HT1080 (cell line): ENCODE measurements at places on chromosomes 4 and X. TPM values are rescaled to one million over a fixed set of nuclear protein-coding genes. Genes with fewer than 3 reads are reported as not detected.

DNA sequence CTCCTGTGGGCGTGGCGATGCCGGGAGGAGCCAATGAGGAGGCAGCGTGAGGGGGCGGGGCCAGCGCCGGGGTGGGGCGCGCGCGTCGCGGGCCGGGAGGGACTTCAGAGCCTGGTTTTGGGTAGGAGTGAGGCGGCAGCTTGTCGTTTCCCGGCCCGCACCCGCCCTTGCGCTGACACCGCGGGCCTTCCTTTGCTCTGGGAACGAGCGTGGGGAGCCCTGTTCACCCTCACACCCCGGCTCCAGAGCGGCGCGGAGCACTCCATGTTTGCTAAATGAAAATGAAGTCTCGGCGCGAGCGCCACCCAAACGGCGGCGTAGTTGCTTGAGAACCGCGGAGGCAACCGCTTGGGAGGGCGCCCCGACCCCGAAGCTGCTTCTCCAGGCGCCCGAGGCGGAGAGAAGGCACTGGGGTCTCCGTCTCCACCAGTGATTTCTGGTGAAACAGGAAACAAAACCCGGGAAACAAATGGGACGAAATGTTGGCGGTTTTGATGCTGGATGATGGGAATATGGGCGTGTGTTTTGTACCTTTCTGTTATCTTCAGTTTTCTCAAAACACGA lies 497 bp upstream of the GRPEL1 start:
- no peak for DNase-seq

- no peak for DNase-seq
These were observed 194.0 kb upstream of the NUDT6 start for GRCh38 chr4:123116412-123116811.

- no peak for DNase-seq
These were observed 295.3 kb downstream of the GRID2 start for GRCh38 chr4:92599044-92599443.

GRCh38 chr4:90137555-90137954 lies 10.4 kb downstream of the CCSER1 start:
- DNase-seq: peak; percentile 13

DNA sequence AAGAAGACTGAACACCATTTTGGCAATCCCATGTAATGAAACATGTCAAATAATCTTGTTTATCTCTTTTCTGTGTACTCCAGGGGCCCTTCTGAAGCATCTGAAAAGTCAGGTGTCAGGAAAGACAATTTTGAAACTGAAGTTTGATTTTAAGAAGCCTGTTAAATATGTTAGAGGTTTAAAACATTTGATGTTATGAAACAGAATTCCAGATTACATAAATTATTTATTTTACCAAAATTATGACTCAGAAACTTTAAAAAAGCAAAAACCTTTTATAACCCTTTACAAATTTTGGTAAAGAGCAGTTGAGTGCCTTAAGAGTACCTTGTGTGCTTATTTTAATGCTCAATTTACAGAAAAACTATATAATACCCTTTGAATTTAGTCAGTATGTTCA lies 130.8 kb downstream of the PAPSS1 start:
- no peak for DNase-seq

DNA sequence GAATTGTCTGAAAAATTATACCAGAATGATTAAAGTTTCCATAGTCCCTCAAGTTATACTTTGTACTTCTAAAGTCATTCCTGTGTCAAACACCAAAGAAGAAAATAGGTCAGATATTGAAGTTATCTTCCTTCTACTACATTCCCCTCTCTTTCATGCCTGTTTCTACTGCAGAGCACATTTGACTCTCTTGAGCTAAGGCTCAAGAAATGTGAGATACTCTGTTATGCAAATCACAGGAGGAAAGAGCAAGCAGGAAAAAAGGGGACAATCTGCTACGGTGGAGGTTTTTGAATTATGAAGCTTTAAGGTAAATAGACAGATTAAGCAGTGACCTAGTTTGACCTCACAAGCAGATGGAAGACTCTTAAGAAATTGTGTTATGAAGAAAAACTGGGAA lies 198.9 kb upstream of the LDB2 start:
- no peak for DNase-seq

- peak; percentile 59 for DNase-seq
These were observed 23.5 kb upstream of the SYNPO2 start for GRCh38 chr4:118865091-118865708.

- DNase-seq: peak; percentile 14
These were observed 760.2 kb upstream of the AADAT start for GRCh38 chr4:170849969-170850368.

GRCh38 chr4:1900624-1901023 lies 29.4 kb downstream of the NSD2 start:
- no peak for DNase-seq

GRCh38 chrX:9880237-9880636 lies 86.9 kb upstream of the CLDN34 start:
- no peak for DNase-seq

GRCh38 chrX:49879656-49880277 lies 483 bp downstream of the USP27X start:
- no peak for DNase-seq

DNA sequence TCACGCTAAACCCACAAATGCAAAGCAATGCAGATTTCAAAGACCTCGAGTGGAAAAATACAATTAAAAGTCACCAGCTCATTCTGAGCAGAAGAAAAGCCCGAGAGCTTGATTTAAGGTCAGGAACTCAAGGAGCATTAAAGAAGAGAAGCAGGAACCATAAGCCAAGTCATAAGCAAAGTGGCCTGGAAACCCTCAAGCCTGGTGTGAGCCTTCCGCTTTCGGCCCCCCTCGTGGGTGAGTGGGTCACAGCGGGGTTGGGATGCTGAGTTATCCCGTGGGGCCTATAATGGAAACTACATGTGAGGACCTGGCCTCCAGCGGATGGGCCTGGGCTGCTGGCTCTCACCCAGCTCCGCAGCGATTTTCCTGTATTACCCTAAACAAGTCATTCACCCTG lies 504.3 kb downstream of the RAB28 start:
- no peak for DNase-seq

- DNase-seq: no peak
These were observed 27.5 kb upstream of the CXCL13 start for GRCh38 chr4:77578145-77578544.

- DNase-seq: no peak
These were observed 178.4 kb downstream of the NR3C2 start for GRCh38 chr4:148263802-148264201.

DNA sequence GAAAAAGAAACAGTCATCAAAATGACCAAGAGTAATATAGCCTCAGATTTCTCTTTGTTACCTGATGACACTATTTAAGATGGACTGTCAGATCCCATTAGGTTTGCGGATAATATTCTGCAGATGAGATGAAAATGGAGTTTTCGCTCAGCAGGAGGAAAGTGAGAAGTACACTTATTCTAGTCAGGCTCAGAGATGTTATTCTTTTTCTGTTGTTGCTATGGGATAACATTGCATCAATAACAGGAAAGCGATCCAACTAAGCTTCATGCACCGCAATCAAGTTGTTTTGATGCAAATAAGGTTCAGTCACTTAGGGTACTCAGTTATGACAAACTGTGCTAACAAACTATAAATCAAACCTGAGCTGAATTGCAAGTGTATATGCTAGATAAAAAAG lies 415.0 kb downstream of the CCSER1 start:
- DNase-seq: no peak

GRCh38 chr4:100278567-100278966 lies 88.3 kb upstream of the DDIT4L start:
- no peak for DNase-seq

GRCh38 chrX:17047224-17047623 lies 100.8 kb downstream of the REPS2 start:
- DNase-seq: no peak

DNA sequence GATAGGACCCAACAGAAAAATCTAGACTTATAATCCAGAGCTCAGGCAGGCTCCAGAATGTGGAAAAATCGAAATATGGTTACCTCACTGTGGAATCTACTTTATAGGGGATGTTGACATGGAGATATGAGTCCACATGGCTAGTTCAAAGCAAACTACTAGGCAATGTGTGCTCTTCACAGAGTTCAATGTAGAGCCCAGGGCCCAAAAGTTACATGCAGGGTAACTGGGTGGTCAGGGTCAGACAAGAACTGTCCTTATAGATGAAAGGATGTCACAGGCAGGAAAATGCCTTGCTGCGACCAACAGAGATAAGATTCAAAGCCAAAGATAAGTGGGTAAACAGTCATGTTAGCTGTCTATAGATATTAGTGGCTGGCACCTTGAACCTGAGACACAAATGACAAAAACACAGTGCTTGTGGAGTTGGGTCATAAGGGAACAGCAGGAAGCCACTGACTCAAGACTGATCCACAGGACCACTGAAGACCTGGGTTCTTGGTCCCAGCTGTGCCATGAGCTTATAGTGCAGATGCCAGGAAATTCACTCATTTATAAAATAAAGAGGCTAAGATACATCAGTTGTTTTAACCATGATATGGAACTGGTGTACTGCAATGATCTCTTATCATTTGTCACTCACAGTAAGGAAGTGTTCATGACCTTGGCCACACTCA lies 101.7 kb upstream of the MBNL3 start:
- no peak for DNase-seq

DNA sequence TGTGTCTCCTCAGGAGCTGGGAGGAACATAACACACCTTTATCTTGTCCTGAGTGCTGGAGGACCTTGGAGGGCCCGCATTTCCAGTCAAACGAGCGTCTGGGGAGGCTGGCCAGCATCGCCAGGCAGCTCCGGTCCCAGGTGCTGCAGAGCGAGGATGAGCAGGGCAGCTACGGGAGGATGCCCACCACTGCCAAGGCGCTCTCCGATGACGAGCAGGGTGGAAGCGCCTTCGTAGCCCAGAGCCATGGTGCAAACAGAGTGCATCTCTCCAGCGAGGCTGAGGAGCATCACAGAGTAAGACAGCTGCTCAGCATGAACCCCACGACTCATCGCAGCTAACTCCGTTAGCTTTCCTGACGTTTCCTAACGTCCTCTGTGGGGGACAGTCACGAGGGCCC lies 430 bp downstream of the TRIML1 start:
- no peak for DNase-seq

GRCh38 chrX:44906542-44906941 lies 33.6 kb downstream of the KDM6A start:
- no peak for DNase-seq

- no peak for DNase-seq
These were observed 36.2 kb downstream of the MAGED4 start for GRCh38 chrX:52220936-52221335.

DNA sequence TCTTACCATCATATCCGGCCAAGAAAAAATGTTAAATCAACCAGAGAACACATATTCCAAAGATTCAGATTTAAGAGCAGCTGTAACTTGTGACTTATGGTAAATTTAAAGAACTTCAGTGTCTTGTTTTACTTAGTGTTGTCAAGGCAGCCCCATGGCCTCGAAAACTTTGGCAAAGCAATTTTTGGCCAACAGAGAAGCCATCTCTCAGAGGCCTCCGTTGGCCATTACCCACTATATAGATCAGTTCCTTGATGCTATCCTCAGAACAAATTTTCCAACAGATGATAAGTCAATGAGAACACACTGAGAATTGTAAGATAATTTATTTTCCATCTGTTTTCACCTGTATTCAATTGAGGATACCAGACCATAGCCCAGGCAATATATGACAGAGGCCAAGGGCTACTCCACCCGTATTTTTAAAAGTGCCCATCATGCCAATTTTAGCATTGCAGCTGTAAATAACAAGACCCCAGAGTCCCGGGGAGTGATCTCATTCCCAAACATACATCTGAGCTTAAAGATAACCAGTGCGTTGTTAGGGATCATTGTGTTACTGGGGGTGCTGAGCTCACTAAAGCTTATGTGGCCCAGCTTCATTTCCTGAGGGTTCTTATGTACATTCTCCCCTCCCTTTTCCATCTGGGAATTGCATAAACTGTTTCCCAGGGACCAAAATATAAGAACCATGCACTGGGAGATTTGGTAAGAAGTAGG lies 50.0 kb upstream of the PDHA1 start:
- no peak for DNase-seq

- no peak for DNase-seq
These were observed 2.6 kb upstream of the CNOT6L start for GRCh38 chr4:77821775-77822174.

DNA sequence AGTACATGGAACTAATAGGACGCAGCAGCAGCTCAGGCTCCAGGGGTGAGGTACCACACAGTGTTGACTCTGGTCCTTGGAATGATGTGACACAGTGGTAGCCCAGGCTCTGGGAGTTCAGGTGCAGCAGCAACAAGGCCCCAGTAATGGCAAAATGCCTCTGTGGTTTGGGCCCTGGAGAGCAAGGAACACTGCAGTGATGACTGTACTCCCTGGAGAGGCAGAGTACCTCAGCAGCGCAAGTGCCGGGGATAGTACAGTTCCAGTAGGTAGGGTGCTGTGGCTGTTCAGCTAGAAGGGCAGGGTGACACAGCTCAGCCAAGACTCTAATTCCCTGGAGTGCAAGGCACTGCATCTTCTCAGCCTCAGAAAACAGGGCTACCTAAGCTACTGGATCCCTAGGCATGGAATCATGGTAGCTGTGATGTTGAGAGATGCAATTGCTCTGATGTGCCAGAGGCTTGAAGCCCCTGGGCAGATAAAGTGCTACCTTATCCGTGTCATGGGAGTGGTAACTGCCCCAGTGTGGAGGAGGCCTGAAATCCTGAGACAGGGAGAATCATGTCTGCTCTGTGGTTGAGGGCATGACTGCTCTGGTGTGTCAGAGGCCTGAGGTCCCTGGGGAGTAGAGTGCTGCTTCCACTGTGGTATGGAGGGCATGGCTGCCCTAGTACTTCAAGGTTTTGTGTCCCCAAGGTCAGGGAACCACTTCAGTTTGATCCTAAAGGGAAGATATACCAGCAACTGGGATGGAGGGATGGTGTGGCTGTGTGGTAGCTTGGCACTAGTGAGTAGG lies 55.2 kb downstream of the AREG start:
- DNase-seq: peak; percentile 10

GRCh38 chr4:75655562-75655961 lies 17.6 kb downstream of the G3BP2 start:
- no peak for DNase-seq

The MAP3K15 gene
- total RNA-seq: 3.2 and 4.5 TPM in 2 replicates

The STOX2 gene
- total RNA-seq: not detected in 2 replicates

The IL15 gene
- 2.8 and 3.4 TPM in 2 replicates for total RNA-seq

The ZFP92 gene
- total RNA-seq: 0.08 and 0.10 TPM in 2 replicates

The LDB2 gene
- 2.1 and 3.5 TPM in 2 replicates for total RNA-seq

The FAM9B gene
- total RNA-seq: 0.05 TPM in 1 of 2 replicates, not detected in the other

The NEUROG2 gene
- 0.03 and 0.05 TPM in 2 replicates for total RNA-seq

The EDNRA gene
- 14.9 and 15.0 TPM in 2 replicates for total RNA-seq

The ASB9 gene
- total RNA-seq: 12.2 and 18.1 TPM in 2 replicates

The SHOX gene
- not detected in 2 replicates for total RNA-seq

The MAGEA4 gene
- total RNA-seq: not detected in 2 replicates

The NDST4 gene
- total RNA-seq: not detected in 2 replicates

The SLC9B1 gene
- total RNA-seq: not detected in 2 replicates

The REPS2 gene
- 1.9 and 2.4 TPM in 2 replicates for total RNA-seq

The ERCC6L gene
- total RNA-seq: 10.1 and 10.5 TPM in 2 replicates

The SAGE1 gene
- 5.3 and 6.9 TPM in 2 replicates for total RNA-seq
